Gastrocnemius medialis (tissue), 4 donors: ENCODE measurements at places on chromosomes 16 and 17. TPM values are rescaled to one million over a fixed set of nuclear protein-coding genes. Genes with fewer than 3 reads are reported as not detected.

GPR139 gene
- total RNA-seq: not detected

C16orf46 gene
- not detected for total RNA-seq

MYH2 gene
- total RNA-seq: 573 TPM

NPIPB2 gene
- not detected for total RNA-seq

ADAP2 gene
- 4.7 TPM for total RNA-seq

GLP2R gene
- total RNA-seq: not detected

GAS2L2 gene
- not detected for total RNA-seq

GRCh38 chr16:31354394-31355291, at the start of gene ITGAX:
TSS of gene ITGAX (plus strand) at chr16:31355176. CDS start at chr16:31355255, 79 bp downstream.
- no peaks in the 10 kb centered on the region for H3K36me3 ChIP-seq
- DNase-seq: peak; percentile 40
- H3K4me1 ChIP-seq: peaks cover 16% of the 10 kb centered on the region

DNA sequence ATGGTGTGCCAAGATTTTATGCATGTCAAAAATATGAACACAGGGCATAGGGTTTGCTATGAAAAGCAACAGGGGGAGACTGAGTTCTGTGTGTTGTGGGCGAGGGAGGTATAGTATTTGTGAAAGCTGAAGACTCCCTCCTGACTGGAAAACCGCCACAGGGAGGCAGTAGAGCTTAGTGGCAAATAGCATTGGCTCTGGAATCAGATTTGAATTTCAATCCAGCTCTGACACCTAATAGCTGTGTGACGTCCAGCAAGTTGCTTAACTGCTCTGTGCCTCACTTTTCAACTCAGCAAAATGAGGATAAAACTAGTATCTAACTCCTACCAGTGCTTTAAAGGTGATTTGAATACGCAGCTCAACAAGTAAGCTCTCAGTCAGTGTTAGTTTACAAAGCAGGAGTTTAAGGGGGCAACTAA, 22.0 kb downstream of the KPNA2 start:
- H3K27me3 ChIP-seq: no peaks in the 10 kb centered on the region
- no peak overlapping the region for H3K27ac ChIP-seq
- DNase-seq: no peak

DNA sequence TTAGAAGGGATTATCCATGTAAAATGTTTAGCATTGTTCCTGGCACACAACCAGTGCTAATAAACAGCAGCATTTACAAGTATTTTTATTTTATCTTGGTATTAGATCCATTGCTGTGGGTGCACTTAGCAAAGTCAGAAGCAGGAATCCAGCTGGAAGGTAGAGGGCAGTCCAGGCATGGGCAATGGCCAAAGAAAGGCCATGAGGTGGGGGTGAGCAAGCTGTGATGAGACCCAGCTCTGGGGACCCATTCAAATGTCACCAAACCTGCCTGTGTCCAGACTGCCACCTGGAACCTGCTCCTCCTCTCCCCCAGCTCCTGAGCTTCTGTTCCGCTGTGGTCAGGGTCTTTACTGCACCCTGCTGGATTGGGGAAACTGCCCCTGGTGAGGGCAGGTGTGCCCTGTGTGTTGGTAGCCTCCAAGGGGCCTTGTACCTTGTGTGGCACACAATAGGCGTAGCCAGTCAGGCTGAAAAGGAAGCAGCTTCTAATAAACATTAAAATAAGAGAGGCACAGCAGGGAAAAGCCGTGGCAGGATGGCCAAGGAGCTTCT, 118.0 kb upstream of the CRHR1 start:
- H3K4me3 ChIP-seq: no peak overlapping the region
- DNase-seq: no peak
- H3K27me3 ChIP-seq: no peaks in the 10 kb centered on the region
- H3K27ac ChIP-seq: no peak overlapping the region
- H3K36me3 ChIP-seq: no peaks in the 10 kb centered on the region

DNA sequence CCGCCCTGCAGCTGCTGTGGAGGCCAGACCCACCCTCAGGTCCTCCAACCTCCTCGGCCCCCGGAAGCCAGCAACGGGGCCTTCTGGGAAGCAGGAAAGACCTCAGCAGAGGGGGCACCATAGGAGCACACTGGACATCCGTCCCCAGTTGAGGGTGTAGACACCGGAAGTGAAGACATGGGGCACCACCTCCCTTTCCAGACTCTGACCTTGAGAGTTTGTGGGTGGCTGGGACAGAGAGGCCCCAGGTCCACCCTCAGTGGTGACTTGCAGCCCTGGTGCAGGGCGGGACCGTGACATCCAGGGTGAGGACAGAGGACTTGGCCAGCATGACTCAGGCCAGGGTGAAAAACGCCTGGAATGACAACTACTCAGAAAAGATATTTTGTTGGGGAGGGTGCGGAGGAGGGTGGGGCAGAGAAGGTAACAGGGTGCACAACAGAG, 19.9 kb downstream of the CEP295NL start:
- H3K36me3 ChIP-seq: no peaks in the 10 kb centered on the region
- DNase-seq: peak; percentile 82
- peak overlapping the region; percentile 26 for H3K4me3 ChIP-seq

GRCh38 chr17:74010903-74011302, 192.6 kb upstream of the RPL38 start:
- H3K27me3 ChIP-seq: no peaks in the 10 kb centered on the region
- no peak overlapping the region for H3K27ac ChIP-seq
- H3K4me3 ChIP-seq: no peak overlapping the region

- H3K27me3 ChIP-seq: peaks cover 25% of the 10 kb centered on the region
- no peaks in the 10 kb centered on the region for H3K36me3 ChIP-seq
Measured at GRCh38 chr16:86828653-86829052, 250.3 kb downstream of the FOXL1 start.

DNA sequence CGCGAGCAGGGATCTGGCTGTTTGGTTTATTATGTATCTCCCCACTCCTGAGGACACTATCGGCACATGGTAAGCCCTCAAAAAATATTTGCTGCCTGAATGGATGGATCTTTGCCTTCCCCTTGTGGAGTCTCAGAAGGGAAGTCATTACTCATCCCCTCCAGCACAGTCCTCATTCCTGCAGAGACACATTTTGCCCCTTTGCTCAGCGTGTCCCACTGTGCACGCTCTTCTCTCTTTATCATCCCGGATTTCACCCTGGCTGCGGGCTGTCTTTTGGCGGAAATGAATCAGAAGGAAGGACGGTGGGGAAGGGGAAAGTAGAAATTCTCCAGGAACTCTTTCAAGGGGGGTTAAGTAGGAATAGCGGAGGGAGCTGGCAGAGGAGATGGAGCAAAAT, 125.2 kb upstream of the CDC42EP4 start:
- DNase-seq: no peak
- H3K27ac ChIP-seq: no peak overlapping the region
- H3K36me3 ChIP-seq: no peaks in the 10 kb centered on the region

GRCh38 chr17:32671896-32672295, 185.1 kb downstream of the CDK5R1 start:
- no peaks in the 10 kb centered on the region for H3K27me3 ChIP-seq
- H3K4me1 ChIP-seq: no peaks in the 10 kb centered on the region
- H3K36me3 ChIP-seq: no peaks in the 10 kb centered on the region
- DNase-seq: peak; percentile 45

- no peak overlapping the region for H3K4me3 ChIP-seq
- H3K4me1 ChIP-seq: no peaks in the 10 kb centered on the region
- no peaks in the 10 kb centered on the region for H3K36me3 ChIP-seq
Measured at GRCh38 chr16:81996664-81997509, 14.4 kb downstream of the SDR42E1 start.

- no peak overlapping the region for H3K4me3 ChIP-seq
- DNase-seq: no peak
- no peaks in the 10 kb centered on the region for H3K27me3 ChIP-seq
- no peaks in the 10 kb centered on the region for H3K36me3 ChIP-seq
Measured at GRCh38 chr17:4074831-4075495, 67.9 kb downstream of the ZZEF1 start.

DNA sequence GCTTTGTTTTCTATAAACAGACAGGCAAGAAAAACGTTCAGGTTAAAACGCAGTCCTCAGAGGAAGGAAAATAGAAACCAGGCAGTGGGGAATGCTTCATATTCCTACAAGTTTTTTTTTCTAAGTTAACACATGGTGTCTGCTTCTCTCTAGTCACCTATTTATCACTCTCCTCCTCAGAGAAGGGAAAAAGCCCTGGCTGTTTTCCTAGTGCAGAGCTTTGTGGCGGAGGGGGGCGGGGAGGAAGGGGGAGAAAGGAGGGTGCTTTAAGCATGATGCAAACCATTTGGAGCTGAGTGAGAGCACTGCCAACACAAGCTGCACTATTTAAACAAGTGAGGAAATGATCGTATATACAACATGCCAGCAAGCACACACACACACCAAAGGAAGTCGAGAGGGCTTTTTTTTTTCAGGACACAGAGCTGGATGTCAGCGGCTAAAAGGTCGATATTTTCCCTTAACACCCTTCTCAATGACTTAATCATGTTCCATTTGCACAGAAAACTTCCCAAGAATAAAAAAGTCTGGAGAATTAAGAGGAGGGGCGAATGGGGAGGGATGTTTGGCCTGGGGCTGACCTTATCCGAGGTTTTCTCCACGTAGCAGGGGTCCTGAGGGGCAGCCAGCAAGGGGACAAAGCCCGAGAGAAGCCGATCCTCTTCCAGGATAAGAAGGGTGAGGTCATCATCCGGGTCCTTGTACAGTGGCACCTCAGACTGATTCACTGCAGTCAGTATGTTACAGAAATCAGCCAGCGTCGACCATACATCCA, 117.4 kb downstream of the HIC1 start:
- no peak overlapping the region for H3K4me3 ChIP-seq
- H3K27me3 ChIP-seq: no peaks in the 10 kb centered on the region
- H3K36me3 ChIP-seq: no peaks in the 10 kb centered on the region
- peaks cover 57% of the 10 kb centered on the region for H3K4me1 ChIP-seq
- H3K27ac ChIP-seq: peak overlapping the region; percentile 66

GRCh38 chr17:38341035-38341721, 2.6 kb downstream of the GPR179 start:
- no peaks in the 10 kb centered on the region for H3K27me3 ChIP-seq
- H3K36me3 ChIP-seq: no peaks in the 10 kb centered on the region
- no peak overlapping the region for H3K4me3 ChIP-seq
- H3K27ac ChIP-seq: no peak overlapping the region
- no peak for DNase-seq

GRCh38 chr16:59220011-59220410, 485.9 kb upstream of the GOT2 start:
- no peak for DNase-seq
- no peaks in the 10 kb centered on the region for H3K27me3 ChIP-seq
- no peaks in the 10 kb centered on the region for H3K36me3 ChIP-seq
- no peak overlapping the region for H3K4me3 ChIP-seq

DNA sequence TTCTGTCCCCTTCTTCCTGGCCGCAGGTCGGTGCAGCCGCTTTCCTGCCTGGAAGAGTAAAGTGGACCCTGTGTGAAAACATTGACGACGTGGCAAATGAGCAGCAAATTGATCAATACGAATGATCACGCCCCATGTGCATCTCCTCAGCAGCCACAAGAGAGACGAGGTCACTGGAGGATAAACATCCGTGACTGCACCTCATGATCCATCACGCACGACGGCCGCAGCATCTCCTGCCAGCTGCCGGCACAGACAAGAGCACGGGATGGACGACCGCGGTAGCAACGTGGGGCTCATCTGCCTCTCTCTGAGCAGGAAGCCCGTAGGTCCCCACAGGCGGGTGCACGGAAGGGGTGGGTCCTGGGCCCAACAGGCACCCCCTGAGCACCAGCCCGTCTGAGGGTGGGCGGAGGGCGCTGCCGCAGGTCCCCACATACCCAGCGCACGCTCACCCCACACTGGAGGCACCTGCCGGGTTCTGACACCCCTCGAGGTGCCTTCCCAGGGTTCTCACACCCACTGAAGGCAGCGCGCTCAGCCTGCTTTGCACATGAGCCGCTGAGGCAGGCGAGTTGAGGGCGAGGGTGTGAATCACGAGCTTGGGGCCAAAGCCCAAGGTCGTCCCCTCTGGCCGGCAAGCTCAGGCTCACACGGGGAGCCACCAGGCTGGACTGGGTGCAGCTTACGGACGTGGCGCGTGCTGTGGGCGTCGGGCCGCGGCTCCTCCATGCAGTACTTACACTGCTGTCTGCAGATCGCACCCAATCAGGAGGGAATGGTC, 12.3 kb upstream of the CDH15 start:
- no peaks in the 10 kb centered on the region for H3K36me3 ChIP-seq
- no peaks in the 10 kb centered on the region for H3K27me3 ChIP-seq
- H3K4me1 ChIP-seq: peaks cover 18% of the 10 kb centered on the region
- H3K4me3 ChIP-seq: no peak overlapping the region
- H3K27ac ChIP-seq: no peak overlapping the region

GRCh38 chr16:78284957-78285434, 185.5 kb downstream of the WWOX start:
- no peaks in the 10 kb centered on the region for H3K4me1 ChIP-seq
- DNase-seq: no peak
- no peaks in the 10 kb centered on the region for H3K36me3 ChIP-seq
- H3K27me3 ChIP-seq: no peaks in the 10 kb centered on the region
- H3K4me3 ChIP-seq: no peak overlapping the region

DNA sequence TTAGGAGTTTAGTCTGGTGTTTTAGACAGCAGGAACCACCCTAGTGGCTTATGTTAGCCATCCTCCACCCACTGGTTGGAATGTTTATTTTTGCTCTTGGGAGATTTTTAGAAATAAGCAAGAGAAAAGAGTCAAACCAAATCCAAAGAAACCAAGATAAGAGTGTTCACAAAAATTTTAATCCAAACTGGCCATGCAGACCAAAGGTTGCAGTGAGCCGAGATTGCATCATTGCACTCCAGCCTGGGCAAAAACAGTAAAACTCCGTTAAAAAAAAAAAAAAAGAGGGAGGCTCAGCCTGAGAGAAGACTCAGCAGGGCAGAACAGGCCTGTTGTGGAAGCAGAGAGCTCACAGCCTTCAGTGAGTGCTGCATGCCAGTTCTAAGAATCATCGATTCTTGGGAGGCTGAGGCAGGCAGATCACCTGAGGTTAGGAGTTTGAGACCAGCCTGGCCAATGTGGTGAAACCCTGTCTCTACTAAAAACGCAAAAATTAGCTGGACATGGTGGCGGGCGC, 12.2 kb upstream of the C16orf54 start:
- no peak for DNase-seq
- no peak overlapping the region for H3K4me3 ChIP-seq
- H3K27me3 ChIP-seq: no peaks in the 10 kb centered on the region
- no peak overlapping the region for H3K27ac ChIP-seq
- H3K4me1 ChIP-seq: no peaks in the 10 kb centered on the region
- H3K36me3 ChIP-seq: no peaks in the 10 kb centered on the region

DNA sequence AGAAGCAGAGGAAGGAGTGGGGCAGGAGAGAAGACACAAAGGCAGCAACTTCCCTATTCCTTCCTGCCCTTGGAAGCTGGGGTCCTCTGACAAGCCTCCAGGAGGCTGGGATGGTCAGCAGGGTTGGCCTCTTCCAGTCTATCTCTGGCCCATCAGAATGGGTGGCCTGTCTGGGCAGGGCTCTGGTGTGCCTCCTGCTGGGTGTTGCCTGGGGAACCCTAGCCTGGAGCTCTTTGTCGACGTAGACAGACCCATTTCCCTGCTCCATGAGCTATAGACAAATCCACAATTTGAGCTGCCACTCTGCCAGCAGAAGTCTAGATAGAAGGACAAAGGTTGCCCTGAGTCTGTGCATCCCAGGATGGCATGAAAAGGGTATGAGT, 11.4 kb downstream of the IGFBP4 start:
- H3K36me3 ChIP-seq: no peaks in the 10 kb centered on the region
- H3K4me3 ChIP-seq: no peak overlapping the region
- H3K27ac ChIP-seq: no peak overlapping the region
- DNase-seq: no peak

GRCh38 chr17:49552070-49552751, 23.5 kb upstream of the NXPH3 start:
- DNase-seq: no peak
- no peak overlapping the region for H3K27ac ChIP-seq
- H3K4me1 ChIP-seq: peaks cover 5% of the 10 kb centered on the region
- no peaks in the 10 kb centered on the region for H3K27me3 ChIP-seq
